ENCODE measurements at places on chromosomes 3 and 15.

- no peak for DNase-seq
These were observed 41.1 kb upstream of the CTSH start for GRCh38 chr15:78985859-78986475.

DNA sequence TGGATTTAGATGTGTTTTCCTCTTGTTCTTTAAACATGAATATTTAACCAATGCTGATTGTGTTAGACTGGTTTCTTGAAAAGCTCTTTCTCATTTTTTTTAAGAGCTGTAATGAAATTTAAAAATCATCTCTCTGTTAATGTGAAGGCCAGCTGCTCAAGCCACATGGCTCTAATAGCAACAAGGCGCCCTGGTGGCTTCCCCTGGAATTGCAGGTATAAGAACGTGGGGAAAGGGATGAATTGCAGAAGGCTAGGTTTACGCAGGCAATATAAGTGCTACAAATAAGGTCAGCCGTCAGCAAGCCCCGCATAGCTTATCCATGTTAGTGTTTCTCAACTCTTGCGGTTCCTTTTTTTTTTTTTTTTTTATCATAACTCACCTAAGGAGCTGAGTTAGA is 108.5 kb downstream of the SAMMSON start:
- DNase-seq: peak; percentile 47

GRCh38 chr3:73137736-73138403 is 76.4 kb downstream of the EBLN2 start:
- DNase-seq: no peak

GRCh38 chr15:77342807-77343206 is 77.1 kb downstream of the PEAK1 start:
- DNase-seq: no peak

DNA sequence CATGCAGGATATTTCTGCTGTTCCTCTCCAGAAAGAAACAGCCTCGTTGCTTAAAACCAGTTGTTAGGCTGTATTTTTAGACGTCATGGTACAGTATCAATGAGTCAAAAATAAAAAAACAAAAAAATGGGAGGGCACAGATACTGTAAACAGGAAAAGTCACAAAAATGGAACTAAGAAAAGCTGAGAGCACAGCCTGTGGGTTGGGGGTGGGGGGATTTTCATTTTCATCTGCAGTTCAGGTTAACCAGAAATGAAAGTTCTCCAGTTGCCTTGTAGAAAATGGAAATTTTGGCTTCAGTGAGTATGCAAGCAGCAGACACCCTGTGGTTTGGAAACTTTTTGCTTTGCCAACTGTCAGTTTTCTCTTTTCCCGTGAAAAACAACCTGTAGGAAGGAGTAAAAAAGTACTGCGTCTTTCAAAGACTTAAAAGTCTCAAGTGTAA is 59.0 kb downstream of the FRMD4B start:
- DNase-seq: peak; percentile 75

Measured in activated CD4-positive, alpha-beta T cell treated with anti-CD3 and anti-CD28 coated beads for 36 hours (primary cell).